ENCODE measurements at places on chromosomes 12 and 14. TPM values are rescaled to one million over a fixed set of nuclear protein-coding genes. Genes with fewer than 3 reads are reported as not detected.

DNA sequence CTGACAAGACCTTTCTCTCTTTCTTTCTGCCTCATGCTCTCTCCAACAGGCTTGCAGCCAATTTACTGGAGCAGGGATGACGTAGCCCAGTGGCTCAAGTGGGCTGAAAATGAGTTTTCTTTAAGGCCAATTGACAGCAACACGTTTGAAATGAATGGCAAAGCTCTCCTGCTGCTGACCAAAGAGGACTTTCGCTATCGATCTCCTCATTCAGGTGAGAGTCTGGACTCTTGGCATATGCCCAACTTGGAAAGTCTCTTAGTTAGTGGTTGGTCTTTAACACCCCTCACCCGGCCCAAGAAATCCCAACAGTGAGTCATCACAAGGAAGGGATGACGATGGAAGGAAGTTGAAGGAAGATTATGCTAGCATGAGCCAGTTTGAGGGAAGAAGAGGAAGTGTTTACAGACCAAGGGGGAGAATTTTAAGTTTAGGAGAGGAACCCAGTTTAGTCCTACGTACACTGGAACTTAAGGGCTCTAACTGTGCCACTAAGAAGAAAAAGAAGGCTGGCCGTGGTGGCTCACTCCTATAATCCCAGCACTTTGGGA is 189.7 kb downstream of the ETV6 start:
- no peak for DNase-seq

GRCh38 chr12:124915239-124916236 is 1.1 kb upstream of the UBC start:
- no peak for DNase-seq

- DNase-seq = no peak
Observed at GRCh38 chr12:100265732-100266584, 921 bp downstream of the DEPDC4 start.

Gene NTF3
- 14.0 TPM for total RNA-seq

Data from umbilical cord (tissue), 2 donors.